SJSA1 (cell line): ENCODE measurements at places on chromosomes 5 and 9. TPM values are rescaled to one million over a fixed set of nuclear protein-coding genes. Genes with fewer than 3 reads are reported as not detected.

DNA sequence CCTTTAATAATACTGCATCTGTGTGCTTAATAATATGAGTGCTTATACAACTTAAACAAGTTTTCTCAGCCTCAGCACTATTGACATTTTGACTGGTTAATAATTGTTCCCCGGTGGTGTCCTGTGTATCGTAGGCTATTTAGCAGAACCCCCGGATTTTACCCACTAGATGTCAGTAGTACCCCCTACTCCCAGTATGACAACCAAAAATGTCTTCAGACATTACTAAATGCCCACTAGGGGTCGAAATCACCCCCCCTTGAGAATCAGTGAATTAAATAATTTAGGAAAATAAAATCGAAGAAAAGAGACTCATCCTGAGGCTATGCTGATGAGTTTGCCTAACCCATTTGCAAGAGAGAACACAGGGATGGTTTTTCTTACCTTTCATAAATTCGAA, 166.3 kb downstream of the ATP10B start:
- no peaks in the 10 kb centered on the region; the same call in 1 of the 2 replicates for H3K27me3 ChIP-seq
- H3K36me3 ChIP-seq, result no peaks in the 10 kb centered on the region
- H3K4me1 ChIP-seq, result no peaks in the 10 kb centered on the region

DNA sequence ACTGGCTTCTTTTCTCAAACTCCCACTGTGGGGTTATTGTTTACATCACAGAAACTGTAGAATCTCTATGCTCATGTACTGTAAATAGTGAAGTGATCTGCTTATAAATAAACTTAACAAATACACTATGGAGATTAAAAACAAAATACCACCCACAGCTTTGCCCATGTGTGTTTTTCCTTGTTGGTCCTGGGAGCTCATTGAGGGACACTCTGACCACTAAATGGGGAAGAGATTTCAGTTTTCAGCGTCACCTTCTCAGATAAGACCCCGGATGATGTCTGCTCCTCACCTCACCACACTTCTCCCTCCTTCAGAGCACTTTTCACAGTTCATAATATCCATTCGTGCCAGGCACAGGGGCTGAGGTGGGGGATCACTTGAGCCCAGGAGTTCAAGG, 89.7 kb downstream of the PDE6A start:
- no peak overlapping the region for H3K4me3 ChIP-seq
- H3K27ac ChIP-seq, result peak overlapping the region; percentile 93
- no peaks in the 10 kb centered on the region for H3K36me3 ChIP-seq
- H3K27me3 ChIP-seq, result no peaks in the 10 kb centered on the region
- peak; percentile 97 for DNase-seq

Gene SPAAR
- total RNA-seq, result not detected in 2 replicates

- no peak overlapping the region for H3K27ac ChIP-seq
- no peak for DNase-seq
- H3K27me3 ChIP-seq, result no peaks in the 10 kb centered on the region
- H3K4me3 ChIP-seq, result no peak overlapping the region
- peaks cover 8% of the 10 kb centered on the region; the same call in 1 of the 2 replicates for H3K4me1 ChIP-seq
These were observed 30.0 kb upstream of the SH3RF2 start for GRCh38 chr5:145906401-145906800.

DNA sequence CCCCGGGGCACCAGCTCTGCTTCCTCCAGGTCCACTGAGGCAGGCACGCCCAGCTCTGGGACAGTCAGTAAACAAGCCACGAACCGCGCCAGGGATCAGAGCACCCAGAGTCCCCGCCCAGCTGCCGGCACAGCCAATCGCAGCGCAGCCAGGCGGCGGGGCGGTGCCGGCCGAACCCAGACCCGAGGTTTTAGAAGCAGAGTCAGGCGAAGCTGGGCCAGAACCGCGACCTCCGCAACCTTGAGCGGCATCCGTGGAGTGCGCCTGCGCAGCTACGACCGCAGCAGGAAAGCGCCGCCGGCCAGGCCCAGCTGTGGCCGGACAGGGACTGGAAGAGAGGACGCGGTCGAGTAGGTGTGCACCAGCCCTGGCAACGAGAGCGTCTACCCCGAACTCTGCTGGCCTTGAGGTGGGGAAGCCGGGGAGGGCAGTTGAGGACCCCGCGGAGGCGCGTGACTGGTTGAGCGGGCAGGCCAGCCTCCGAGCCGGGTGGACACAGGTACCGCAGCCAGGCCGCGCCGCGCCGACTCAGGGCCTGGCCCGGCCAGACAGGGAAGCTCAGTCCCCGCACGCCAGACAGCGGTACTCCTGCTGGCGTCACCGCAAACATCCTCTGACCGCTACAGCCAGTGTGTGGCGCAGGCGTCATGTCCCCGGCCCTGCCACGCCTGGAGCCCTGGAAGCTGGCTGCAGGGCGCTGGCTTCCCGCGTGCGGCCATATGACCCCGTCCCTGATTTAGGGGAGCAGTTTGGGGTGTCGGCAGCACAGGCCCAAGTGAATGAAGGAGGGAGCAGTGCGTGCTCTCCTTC, at the start of gene CTSL:
CTSL (plus strand) TSS at position 220 of the 810 bp plus-strand sequence. CDS start 1,485 bp downstream, outside the sequence.
- H3K4me3 ChIP-seq, result peak within 1 kb of the TSS; percentile 72
- H3K4me1 ChIP-seq, result peaks cover 32% of the 10 kb centered on the region
- H3K36me3 ChIP-seq, result peaks cover 49% of the 10 kb centered on the region
- peak; percentile 86 for DNase-seq
- peak within 1 kb of the TSS; percentile 78 for H3K27ac ChIP-seq

GRCh38 chr9:116243708-116244107, 90.1 kb downstream of the PAPPA start:
- DNase-seq, result no peak
- no peak overlapping the region for H3K27ac ChIP-seq
- H3K36me3 ChIP-seq, result peaks cover 11% of the 10 kb centered on the region
- no peak overlapping the region for H3K4me3 ChIP-seq
- no peaks in the 10 kb centered on the region for H3K27me3 ChIP-seq
- peaks cover under 1% of the 10 kb centered on the region for H3K4me1 ChIP-seq

DNA sequence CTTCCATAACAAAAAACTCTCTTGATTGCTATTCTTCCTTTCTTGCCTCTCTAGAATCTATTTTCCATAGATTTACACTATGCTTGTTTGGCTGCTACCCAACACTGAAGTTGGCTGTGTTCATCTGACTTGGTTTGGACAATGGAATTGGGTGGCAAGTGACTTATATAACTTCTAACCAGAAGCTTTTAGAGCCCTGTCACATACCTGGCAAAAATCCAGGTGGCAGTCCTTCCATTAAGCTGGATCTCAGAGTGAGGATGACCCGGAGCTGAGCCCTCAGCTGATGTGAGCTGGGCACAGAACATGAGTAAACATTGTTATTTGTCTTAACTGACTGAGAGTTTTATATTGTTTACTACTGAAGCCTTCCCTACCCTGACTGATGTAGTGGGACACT, 225.7 kb downstream of the TLR4 start:
- H3K36me3 ChIP-seq, result no peaks in the 10 kb centered on the region
- no peak overlapping the region for H3K4me3 ChIP-seq
- peak; percentile 45 for DNase-seq
- H3K4me1 ChIP-seq, result peaks cover 25% of the 10 kb centered on the region
- no peak overlapping the region for H3K27ac ChIP-seq

DNA sequence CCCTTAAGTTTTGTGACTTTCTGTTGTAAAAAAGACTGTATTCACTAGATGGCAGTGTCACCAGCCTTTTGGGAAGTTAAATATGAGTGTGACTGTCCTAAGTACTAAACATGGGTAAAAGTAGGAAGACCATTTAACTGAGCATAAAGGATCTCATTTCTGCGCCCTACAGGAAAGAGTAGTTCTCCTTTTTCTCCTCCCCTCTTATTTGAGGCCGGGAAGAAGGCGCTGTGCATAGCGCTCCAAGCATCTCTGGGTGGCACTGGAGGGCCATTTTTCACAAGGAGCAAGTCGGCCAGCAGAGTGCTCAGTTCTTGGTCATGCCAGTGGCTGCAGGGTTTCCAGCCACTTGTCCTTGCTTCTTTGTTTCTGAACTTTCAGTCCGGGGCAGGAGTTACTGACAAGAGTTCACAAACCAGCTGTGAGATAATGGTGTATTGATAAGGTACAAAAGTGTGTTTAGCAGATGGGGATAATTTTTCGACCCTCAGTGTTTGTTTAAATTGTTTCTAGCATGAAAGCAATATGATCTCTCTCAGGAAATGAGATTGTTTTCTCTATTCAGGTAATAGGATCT, 227.6 kb upstream of the DMRT1 start:
- H3K4me1 ChIP-seq, result no peaks in the 10 kb centered on the region
- H3K27ac ChIP-seq, result no peak overlapping the region
- no peaks in the 10 kb centered on the region for H3K36me3 ChIP-seq
- no peak overlapping the region for H3K4me3 ChIP-seq

Gene C5orf63
- total RNA-seq, result 0.03 and 1.9 TPM in 2 replicates

Gene PHF19
- 68.3 and 69.6 TPM in 2 replicates for total RNA-seq

Gene ENTREP1
- not detected in 2 replicates for total RNA-seq

Gene STK32A
- 0.05 TPM in 1 of 2 replicates, not detected in the other for total RNA-seq

DNA sequence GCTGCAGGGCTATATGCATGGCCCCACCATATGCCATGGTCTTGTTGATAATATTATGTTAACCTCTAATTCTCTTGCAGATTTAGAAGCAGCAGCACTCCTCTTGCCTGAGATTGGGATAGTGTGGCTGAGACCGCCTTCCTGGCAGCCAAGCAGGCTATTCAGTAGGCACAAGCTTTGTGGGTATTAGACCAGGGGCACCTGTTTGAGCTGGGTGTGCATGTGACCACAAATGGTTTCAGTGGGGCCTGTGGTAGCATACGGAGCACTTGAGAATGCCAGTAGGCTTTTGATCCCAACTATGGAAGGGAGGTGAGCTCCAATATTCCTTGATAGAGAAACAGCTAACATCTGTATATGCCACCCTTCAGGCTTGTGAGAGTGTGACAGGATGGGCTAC, 625.1 kb upstream of the NUDT12 start:
- no peaks in the 10 kb centered on the region for H3K36me3 ChIP-seq
- no peaks in the 10 kb centered on the region for H3K4me1 ChIP-seq
- H3K27ac ChIP-seq, result no peak overlapping the region
- DNase-seq, result no peak
- no peaks in the 10 kb centered on the region for H3K27me3 ChIP-seq

GRCh38 chr9:95047452-95048224, 269.9 kb downstream of the FANCC start:
- H3K4me1 ChIP-seq, result peaks cover 24% of the 10 kb centered on the region
- peaks cover 12% of the 10 kb centered on the region for H3K36me3 ChIP-seq
- peak; percentile 66 for DNase-seq
- peak overlapping the region; percentile 45; the same call in 1 of the 2 replicates for H3K4me3 ChIP-seq
- H3K27ac ChIP-seq, result 0 out of 2 replicates have a peak overlapping the region, but pooled peaks have one; percentile 14

Gene CAMK2A
- total RNA-seq, result not detected in 2 replicates

DNA sequence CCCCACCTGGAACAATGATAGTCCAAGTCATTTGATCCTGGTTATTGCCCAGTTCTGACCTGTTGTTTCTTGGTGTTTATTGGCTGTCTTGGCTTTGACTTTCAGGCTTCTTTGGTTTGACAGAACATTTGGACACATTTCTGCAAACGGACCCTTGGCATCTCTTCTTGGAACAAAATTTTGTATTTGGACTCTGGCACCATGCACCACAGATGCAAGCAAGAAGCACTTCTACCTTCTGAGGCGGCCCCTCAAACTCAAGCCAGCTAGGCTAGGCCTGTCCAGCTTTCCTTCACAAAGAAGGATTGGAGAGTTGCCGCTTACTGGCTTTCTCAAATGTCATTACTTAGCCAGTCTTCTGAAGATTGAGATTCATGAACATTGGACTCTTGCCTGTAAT, 23.1 kb upstream of the FGF10 start:
- H3K27ac ChIP-seq, result no peak overlapping the region
- no peak overlapping the region for H3K4me3 ChIP-seq
- H3K27me3 ChIP-seq, result no peaks in the 10 kb centered on the region
- no peaks in the 10 kb centered on the region for H3K36me3 ChIP-seq
- H3K4me1 ChIP-seq, result no peaks in the 10 kb centered on the region
- DNase-seq, result no peak

Gene EGFL7
- total RNA-seq, result 0.08 TPM in 1 of 2 replicates, not detected in the other

Gene CNTNAP3
- total RNA-seq, result 0.13 TPM in 1 of 2 replicates, not detected in the other

Gene NR2F1-AS1
- 6.0 and 9.2 TPM in 2 replicates for total RNA-seq

Gene GPR150
- total RNA-seq, result 0.18 TPM in 1 of 2 replicates, not detected in the other

DNA sequence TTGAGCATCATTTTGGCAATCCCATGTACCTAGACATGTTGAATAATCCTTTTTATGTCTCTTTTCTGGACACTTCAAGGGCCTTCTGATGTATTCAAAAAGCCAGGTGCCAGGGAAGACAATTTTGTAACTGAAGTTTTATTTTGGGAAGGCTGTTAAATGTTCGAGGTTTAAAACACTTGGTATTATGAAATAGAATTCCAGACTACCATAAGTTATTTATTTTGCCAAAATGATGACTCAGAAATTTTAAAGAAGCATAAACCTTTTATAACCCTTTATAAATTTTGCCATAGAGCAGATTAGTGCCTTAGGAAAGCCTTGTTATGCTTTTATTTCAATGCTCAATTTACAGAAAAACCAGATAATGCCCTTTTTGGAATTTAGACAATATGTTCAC, 30.3 kb upstream of the UHRF2 start:
- H3K36me3 ChIP-seq, result no peaks in the 10 kb centered on the region
- no peak overlapping the region for H3K4me3 ChIP-seq
- no peaks in the 10 kb centered on the region for H3K4me1 ChIP-seq
- DNase-seq, result no peak

Gene TEX48
- not detected in 2 replicates for total RNA-seq

- no peak overlapping the region for H3K27ac ChIP-seq
- no peak overlapping the region for H3K4me3 ChIP-seq
- no peaks in the 10 kb centered on the region for H3K4me1 ChIP-seq
- DNase-seq, result no peak
- no peaks in the 10 kb centered on the region for H3K36me3 ChIP-seq
These were observed 23.4 kb downstream of the WNK2 start for GRCh38 chr9:93207326-93207814.

- H3K27me3 ChIP-seq, result no peaks in the 10 kb centered on the region
- no peaks in the 10 kb centered on the region for H3K36me3 ChIP-seq
- peak overlapping the region; percentile 25 for H3K27ac ChIP-seq
These were observed 391.3 kb downstream of the NR2F1-AS1 start for GRCh38 chr5:93189707-93190120.

GRCh38 chr5:63055421-63055820, 476.8 kb downstream of the LRRC70 start:
- H3K4me3 ChIP-seq, result no peak overlapping the region
- H3K27me3 ChIP-seq, result no peaks in the 10 kb centered on the region
- H3K36me3 ChIP-seq, result no peaks in the 10 kb centered on the region
- H3K4me1 ChIP-seq, result no peaks in the 10 kb centered on the region

DNA sequence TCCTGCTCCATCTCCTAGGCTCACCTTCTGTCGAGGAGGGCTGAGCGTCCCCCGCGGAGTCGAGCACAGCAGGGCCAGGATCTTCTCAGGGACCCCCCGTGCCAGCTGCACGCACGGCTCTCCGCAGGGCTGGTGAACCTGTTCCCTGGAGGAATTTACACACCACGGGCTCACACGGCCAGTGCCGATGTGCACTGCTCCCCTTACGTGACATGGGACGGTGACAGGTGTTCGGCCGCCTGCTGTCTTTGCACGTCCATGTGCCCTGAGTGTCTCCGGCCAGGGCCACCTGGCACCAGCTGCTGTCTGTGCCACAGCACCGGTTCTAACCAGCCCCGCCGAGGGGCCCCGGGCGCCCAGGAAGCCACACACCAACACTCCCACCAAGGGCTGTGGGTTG, 8.7 kb upstream of the AGPAT2 start:
- H3K4me3 ChIP-seq, result no peak overlapping the region
- no peaks in the 10 kb centered on the region for H3K36me3 ChIP-seq
- no peak overlapping the region for H3K27ac ChIP-seq
- no peak for DNase-seq
- peaks cover 31% of the 10 kb centered on the region for H3K27me3 ChIP-seq

Gene SPATA9
- 0.56 and 1.4 TPM in 2 replicates for total RNA-seq
